ENCODE measurements at places on chromosomes 5 and 9.

DNA sequence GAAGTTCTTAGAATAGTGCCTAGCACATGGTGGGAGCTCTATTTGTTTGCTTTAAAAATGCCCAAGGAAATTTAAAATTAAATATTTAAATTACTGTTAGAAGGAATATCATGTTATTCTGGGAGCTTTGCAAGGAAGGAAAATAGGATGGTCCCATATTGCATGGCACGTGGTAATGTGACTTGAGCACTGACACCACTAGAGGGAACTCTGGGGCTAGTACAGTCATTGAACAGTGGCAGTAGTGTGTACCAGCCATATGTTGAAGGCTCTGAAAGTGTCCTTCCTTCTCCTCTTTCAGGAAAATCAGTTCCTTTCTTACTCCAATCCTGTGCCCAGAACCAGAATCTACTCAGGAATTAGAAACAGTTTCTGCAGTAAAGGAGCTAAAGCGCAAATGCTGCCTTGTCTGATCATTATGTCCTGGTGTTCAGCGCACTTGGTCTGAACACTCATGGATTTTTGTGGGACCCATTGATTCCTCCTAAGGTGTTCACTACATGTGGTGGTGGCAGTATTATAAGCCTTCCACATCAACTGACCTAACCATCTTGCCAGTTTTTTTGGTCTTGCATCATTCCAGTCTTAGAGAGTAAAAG is 54.1 kb downstream of the GDA start:
- peak; percentile 50 for DNase-seq

- peak; percentile 29 for DNase-seq
Measured at GRCh38 chr9:76086539-76086938, 196.1 kb downstream of the PCSK5 start.

DNA sequence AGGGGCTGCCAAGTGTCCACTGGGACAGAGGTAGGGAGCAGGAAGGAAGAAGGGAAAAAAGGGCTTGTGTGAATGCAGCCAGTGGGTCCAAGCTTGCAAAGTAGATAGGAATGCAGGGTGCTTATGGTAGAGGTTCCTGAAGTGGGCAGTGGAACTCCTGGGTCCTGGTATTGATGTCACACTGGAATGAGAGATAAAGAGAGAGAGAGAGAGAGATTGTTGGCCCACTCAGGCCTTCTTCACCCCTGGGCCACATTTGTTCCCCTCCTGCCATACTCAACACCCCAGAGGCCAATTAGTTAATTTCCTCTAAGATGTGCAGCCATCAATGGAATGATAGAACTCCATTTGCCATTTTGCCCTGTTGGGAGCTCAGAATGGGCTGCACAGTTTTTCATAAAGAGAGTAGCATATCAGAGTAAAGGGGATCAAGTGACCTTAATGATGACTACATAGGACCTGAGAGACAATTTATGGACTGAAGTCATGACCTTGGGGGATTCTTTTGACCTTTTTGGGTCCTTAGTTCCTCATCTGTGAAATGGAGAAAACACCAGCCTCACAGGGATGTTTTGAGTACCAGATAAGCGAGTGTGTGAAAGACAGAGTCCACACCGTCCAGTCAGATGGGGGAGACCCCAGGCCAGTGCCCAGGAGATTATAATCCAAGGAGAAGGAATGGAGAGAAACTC is 52.9 kb downstream of the PPARGC1B start:
- no peak for DNase-seq

GRCh38 chr5:9401786-9402472 is 143.9 kb downstream of the SEMA5A start:
- peak; percentile 61 for DNase-seq

GRCh38 chr9:93194641-93195040 is 10.7 kb downstream of the WNK2 start:
- DNase-seq: no peak

- no peak for DNase-seq
Measured at GRCh38 chr5:79901631-79902030, 89.4 kb downstream of the MTX3 start.

DNA sequence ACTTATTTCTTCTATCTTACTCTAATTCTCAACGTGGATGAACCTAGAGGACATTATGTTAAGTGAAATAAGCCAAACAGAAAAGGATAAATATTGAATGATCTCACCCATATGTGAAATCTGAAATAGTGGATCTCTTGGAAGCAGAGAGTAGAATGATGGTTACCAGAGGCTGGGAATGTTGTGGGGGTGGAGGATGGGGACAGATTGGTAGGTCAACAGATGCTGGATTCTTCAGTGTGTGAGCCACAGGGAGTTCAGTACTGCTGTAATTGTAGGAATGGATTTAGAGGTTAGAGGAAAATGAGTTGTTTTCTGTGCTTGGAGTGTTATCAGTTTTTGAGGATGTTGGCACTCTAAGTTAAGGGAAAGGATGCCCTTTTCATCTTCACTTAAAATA is 190.6 kb downstream of the FBXL7 start:
- no peak for DNase-seq

DNA sequence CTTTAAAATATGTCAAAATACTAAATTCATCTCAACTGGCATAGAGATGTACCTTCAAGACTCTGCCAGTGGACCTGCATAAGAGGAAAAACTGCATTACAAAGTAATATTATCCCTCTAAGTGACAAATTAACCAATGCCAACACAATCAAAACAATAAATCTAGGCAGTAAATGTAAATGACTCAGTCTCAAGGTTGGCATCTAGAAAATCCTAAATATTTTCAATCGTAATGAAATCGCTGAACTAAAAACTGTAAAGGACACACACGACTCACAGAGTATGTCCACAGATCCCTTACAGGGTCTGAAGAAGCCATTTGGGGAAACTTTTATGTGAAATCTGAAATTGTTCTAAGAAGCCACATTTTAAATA is 31.2 kb downstream of the ERMP1 start:
- no peak for DNase-seq

- no peak for DNase-seq
Measured at GRCh38 chr5:173473288-173473687, 143.2 kb downstream of the BOD1 start.

- DNase-seq: no peak
Measured at GRCh38 chr5:69039829-69040228, 54.0 kb upstream of the SLC30A5 start.

DNA sequence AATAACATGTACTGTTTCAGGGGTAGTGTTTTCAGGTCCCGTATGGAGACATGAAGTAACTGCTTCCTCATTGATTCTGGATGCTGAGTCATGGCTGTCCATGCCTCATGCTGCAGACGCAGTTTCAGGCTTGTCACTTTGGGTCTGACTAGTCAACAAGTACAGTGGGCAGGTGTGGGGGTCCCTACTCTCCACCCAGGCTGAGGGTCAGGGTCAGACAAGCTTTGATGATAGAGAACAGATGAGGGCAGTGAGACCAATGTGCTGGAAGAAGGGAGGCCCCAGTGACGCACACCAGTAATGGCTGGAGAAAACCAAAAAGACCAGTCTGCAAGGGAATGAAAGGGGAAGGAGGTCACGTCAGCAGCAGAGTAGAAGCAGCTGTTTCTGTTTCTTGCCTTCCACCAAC is 80.0 kb upstream of the NFIL3 start:
- peak; percentile 59 for DNase-seq

GRCh38 chr9:82206490-82206889 is 217.9 kb downstream of the SPATA31D1 start:
- no peak for DNase-seq

DNA sequence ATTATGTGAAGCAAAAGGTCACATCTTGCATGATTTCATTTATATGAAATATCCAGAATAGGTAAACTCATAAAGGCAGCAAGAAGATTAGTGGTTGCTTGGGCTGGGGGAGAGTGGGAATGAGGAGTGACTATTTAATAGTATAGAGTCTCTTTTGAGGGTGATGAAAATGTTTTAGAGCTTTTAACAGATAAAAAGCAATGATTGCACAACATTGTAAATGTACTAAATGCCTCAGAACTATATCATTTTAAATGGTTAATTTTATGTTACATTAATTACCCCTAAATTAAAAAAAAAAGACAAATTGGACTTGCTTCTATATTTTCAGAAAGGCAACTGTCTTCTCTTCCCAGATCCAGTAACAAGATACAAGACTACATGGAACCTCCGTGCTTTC is 21.9 kb upstream of the TTC39B start:
- DNase-seq: no peak

- DNase-seq: no peak
Measured at GRCh38 chr9:95985440-95986055, 110.1 kb downstream of the ERCC6L2 start.

GRCh38 chr5:83965441-83965840 is 244.8 kb upstream of the HAPLN1 start:
- peak; percentile 55 for DNase-seq

- DNase-seq: no peak
Measured at GRCh38 chr5:95130941-95131340, 154.0 kb downstream of the MCTP1 start.
